ENCODE measurements at places on chromosomes 5 and 9.

GRCh38 chr5:64147849-64148441 lies 17.7 kb upstream of the RNF180 start:
- DNase-seq: peak; percentile 38

DNA sequence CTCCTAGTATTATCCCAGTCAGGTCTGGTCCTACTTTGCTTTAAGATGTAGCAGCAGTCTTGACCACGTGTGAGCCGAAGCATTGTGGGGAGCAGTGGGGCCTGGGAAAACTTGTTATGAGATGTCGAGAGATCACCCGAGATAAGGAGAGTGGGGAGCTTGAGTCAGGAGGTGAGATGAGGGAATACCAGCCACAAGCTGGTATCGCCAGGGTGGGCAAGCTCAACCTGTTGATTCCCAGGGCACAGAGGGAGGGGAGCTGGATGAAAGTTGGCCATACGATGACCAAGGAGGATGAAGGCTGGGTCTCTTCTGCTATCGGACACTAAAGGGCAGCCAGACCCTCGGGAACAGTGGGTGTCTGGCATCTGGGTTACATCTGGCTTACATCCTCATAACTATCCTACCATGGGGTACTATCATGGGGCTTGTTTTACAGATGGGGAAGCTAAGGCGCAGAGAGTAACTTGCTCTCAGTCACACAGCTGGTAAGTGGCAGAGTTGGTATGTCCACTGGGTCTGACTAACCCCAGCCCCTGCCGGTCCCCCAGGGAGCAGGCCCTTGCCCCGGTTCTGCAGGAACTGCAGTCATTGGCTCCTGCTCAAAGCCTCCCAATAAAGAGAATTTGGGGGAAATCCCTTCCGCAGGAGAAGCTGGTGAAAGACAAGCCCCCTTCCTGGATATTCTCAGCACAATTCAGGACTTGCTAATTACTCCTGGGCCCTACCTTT lies 13.4 kb upstream of the TIFAB start:
- no peak for DNase-seq

GRCh38 chr9:107721705-107722245 lies 232.2 kb upstream of the KLF4 start:
- DNase-seq: no peak

GRCh38 chr5:9365512-9365911 lies 180.4 kb downstream of the SEMA5A start:
- DNase-seq: no peak

DNA sequence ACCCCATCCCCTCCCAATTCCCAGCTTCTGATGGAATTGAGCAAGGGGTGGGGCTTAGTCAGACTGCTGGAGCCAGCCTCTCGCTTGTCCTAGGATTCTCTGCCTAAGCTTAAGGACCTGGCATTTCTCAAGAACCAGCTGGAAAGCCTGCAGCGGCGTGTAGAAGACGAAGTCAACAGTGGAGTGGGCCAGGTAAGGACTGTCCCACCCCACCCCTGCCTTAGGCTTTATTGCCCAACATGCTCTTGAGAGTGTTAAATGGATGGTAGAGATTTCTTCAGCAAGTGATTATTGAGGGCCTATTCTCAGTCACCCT lies 1.1 kb downstream of the SLC35A4 start:
- no peak for DNase-seq

DNA sequence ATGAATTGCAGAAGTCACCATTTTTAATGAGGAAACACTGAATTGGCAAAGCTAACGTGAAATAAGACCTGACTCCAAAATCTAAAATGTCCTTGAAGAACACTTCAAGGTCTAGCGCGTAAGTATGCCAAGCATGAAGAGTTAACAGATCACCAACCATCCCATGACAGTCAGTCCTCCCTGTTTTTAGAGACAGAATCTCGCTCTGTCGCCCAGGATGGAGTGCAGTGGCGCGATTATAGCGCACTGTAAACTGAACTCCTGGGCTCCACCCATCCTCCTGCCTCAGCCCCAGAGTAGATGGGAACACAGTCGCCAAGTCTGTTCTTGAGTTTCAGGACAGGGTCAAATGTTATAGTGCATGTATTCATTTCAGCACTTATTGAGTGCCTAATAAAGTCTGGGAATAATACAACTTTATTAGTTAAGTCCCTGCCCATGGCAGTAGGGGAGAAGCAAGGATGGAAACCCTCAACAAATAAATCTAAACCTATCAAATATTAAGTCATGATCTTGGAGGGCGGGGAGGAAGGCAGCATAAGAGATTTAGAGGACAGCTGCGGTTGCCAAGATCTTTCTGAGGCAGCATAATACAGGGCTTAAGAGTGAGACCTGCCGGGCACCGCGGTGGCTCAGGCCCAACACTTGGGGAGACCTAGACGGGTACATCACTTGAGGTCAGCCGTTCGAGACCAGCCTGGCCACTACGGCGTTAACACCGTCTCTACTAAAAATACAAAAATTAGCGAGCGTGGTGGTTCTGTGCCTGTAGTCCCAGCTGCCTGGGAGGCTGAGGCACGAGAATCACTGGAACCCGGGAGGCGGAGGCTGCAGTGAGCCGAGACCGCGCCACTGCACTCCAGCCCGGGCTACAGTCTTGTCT lies 1.1 kb downstream of the ATPSCKMT start:
- DNase-seq: no peak

GRCh38 chr9:76180541-76180940 lies 213.7 kb downstream of the RFK start:
- DNase-seq: peak; percentile 85

GRCh38 chr9:20524776-20525175 lies 97.5 kb downstream of the MLLT3 start:
- DNase-seq: no peak

GRCh38 chr5:126849101-126849678 lies 72.3 kb downstream of the LMNB1 start:
- DNase-seq: no peak

- peak; percentile 41 for DNase-seq
Observed at GRCh38 chr9:27108981-27109541, at the start of gene TEK. TEK (plus strand) TSS chr9:27109225; CDS start chr9:27109591, 366 bp downstream.

DNA sequence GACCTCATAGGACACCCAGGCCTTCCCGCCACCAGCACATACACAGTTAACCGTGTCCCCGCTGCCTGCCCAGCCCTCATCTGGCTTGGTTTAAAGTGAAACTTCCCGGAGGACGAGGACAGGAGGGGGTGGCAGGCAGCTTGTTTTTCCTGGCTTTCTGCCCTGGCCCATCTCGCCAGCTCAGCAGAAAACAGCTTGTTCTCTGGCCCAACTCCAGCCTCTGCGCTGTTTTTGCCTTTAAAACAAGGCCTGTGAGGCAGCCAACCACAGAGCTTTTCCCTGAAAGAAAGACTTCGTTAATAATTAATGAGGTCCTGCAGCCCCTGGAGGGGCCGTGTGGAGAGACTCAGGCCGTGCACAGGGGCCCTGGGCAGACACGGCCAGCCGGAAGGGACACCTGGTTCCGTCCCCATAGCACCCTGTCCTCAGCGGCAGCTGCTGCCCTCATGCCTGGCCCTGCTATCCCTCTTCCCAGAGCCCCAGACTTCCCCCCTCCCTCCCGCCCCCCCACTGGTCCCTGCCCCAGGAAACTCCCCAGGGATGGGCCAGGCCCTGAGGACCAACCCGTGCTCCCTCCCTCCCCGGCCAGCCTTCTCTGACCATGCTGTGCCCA lies 108.7 kb downstream of the RXRA start:
- peak; percentile 98 for DNase-seq

GRCh38 chr5:482021-482420 lies 39.0 kb downstream of the EXOC3 start:
- no peak for DNase-seq

DNA sequence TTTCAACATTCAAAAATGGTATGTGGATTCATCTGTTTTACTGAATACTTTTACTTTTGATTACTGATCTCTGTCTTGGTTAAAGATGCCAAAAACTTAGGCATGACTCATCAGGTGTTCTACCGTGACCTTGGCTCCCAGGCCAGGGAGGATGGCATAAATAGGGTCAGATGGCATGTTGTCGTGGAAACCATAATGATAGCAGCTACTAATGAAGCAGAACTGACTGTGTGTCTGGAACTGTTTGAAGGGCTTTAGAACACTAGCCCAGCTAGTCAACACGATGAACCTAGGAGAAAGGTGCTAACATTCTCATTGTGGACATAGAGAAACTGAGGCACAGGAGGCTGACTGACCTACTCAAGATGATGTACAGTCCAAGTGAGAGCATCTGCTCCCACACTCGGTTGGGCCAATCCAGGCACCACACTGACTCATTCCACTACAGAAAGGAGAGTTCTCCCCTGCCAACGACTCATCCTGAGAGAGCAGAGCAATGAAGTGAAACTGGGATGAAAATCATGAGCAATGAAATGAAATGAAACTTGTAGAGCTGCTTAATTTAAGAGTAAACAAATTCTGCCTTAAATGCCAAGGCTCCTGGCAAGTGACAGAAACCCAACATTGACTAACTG lies 116.0 kb downstream of the TENT4A start:
- no peak for DNase-seq

GRCh38 chr9:79430619-79431018 lies 141.1 kb upstream of the TLE4 start:
- no peak for DNase-seq

- DNase-seq: no peak
Observed at GRCh38 chr9:112111461-112111860, 63.6 kb downstream of the SUSD1 start.

GRCh38 chr9:2066312-2067273 lies 51.4 kb downstream of the SMARCA2 start:
- DNase-seq: peak; percentile 67

- no peak for DNase-seq
Observed at GRCh38 chr5:27821681-27822080, 783.3 kb upstream of the CDH9 start.

DNA sequence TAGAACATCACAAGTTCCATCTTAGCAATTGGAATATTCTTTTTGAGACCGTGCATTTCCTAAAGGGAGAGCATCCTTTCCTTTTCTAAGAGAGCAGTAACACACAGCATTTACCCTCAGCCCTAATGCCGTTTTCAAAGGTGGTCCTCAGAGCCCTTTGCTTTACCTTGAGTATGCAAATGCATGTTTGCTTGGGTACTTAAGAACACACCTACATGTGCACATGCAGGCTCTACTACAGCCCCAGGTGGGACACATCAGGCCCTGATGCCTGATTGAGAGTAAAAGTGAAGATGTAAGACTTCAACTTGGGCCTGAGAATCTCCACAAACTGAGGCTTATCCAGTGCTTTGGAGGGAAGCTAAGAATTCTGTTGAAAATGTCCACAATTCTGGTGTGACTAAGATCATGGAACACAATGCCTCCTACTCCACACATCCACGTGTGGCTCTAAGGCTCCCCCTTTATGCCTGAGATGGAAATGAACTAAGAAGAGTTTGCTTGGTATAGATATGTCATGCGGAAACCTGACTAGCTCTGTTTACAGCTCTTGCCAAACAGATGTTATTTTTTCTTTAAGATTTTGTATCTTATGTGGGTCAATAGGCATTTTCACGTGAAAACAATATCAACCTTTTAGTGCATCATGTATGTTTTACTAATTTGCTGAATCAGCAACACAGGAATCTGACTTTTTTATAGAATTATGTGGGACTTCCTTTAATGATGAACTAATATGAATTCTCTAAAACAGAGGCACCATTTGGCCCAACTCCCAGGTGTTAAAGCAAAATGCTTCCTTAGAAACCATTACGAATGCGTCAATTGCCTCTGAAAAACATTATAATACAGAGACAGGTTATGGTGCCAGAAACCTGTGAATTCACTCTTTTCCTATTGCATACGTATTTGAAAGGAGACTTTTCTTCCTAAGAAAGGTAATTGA lies 48.9 kb upstream of the SLC2A8 start:
- peak; percentile 45 for DNase-seq

DNA sequence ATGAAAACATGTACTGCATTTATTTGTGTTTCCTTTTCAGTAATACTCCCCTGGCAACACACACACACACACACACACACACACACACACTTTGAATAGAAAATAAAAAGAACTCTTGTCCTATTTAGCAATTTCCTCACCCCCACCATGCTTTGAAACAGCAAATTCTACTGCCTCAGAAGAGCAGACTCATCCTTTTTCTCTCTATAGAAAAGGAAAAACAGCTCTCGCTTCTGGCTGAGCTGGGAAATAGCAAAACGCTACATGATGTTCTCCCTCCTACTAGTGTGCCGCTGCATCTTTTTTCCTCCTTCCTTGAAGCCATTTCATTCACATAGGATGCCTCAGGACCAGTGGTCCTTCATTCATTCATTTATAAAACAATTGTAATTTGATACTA lies 453.6 kb downstream of the CSNK1G3 start:
- peak; percentile 24 for DNase-seq

DNA sequence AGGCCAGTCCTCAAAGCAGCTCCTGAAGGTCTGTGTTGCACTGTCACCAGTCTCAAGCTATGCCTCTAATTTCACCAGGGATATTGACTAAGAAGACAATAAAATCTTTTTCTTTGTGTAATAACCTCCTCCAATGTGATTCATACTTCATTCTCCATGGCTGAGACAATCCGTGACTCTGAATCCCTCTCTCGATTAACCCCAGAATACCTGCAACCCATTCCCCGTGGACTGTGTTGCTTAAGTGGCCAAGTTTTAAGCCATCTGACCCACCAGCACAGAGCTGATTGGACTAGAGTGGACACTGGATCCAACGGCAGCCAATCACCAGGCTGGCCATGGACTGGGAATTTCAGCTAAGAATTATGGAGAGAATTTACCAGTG lies 5.4 kb upstream of the CCIN start:
- peak; percentile 64 for DNase-seq

- DNase-seq: no peak
Observed at GRCh38 chr5:162283609-162284008, 216.0 kb downstream of the GABRG2 start.

- no peak for DNase-seq
Observed at GRCh38 chr5:58735637-58736036, 152.8 kb downstream of the RAB3C start.

DNA sequence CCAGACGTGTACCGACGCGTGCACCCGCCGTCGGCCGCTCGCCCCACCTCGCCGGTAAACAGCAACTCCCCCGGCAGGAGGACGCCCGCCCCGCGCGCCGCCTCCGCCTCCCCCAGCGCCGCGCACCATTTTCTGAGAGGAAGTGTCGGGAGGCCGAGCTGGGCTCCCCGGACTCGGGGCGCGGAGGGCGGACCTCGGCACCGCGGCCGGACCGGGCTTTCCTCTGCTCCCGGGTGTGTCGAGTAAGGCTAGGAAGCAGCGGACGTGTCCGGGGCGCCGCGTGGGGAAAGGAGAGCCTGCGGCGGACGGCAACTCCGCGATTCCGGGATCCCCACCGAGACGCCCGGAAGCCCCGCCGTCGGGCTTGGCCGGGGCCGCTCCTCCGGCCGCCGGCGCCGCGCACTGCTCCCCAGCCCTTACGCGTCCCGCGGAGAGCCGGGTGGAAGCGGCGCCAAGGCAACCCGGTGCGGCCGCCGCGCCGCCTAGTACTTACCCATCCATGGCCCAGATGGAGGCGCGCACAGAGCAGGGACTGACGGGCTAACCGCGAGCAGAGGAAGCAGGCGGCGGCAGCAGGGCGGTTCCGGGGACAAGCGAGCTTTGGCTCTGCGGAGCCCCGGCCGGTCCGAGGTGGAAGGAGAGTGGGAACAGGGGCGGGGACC lies at the start of gene PTBP3:
TSS of gene PTBP3 (minus strand) at position 643 of the 662 bp plus-strand sequence. CDS start 35,754 bp downstream, outside the sequence.
- DNase-seq: peak; percentile 68

- DNase-seq: no peak
Observed at GRCh38 chr9:134629061-134629585, 12.5 kb upstream of the COL5A1 start.

- DNase-seq: no peak
Observed at GRCh38 chr5:33785571-33785970, 106.2 kb downstream of the ADAMTS12 start.
